LHCN-M2 (cell line): ENCODE measurements at places on chromosomes 7 and 10. TPM values are rescaled to one million over a fixed set of nuclear protein-coding genes. Genes with fewer than 3 reads are reported as not detected.

Gene NME8
- not detected in 2 replicates for total RNA-seq

Gene AGR2
- total RNA-seq, result not detected in 2 replicates

Gene AGAP5
- 1.0 and 2.5 TPM in 2 replicates for total RNA-seq

Gene ENKUR
- total RNA-seq, result not detected in 2 replicates

Gene DNAJC30
- 3.9 and 5.5 TPM in 2 replicates for total RNA-seq

Gene PRKAR2B
- 0.06 and 0.26 TPM in 2 replicates for total RNA-seq

Gene TES
- 1.0 and 3.1 TPM in 2 replicates for total RNA-seq

Gene FAM25C
- not detected in 2 replicates for total RNA-seq

Gene PTPRN2
- 0.11 TPM in 1 of 2 replicates, not detected in the other for total RNA-seq

Gene ITIH2
- total RNA-seq, result not detected in 2 replicates

Gene GRID1
- not detected in 2 replicates for total RNA-seq

Gene ADIRF
- 2.5 and 3.2 TPM in 2 replicates for total RNA-seq

Gene CRYGN
- not detected in 2 replicates for total RNA-seq

Gene SUN3
- not detected in 2 replicates for total RNA-seq

Gene RNF133
- total RNA-seq, result 0.13 TPM in 1 of 2 replicates, not detected in the other

Gene SCRN1
- total RNA-seq, result 149 and 157 TPM in 2 replicates

Gene RTKN2
- total RNA-seq, result 6.9 and 8.6 TPM in 2 replicates

Gene CPXM2
- not detected in 2 replicates for total RNA-seq

Gene WEE2
- not detected in 2 replicates for total RNA-seq

Gene AKR1C4
- not detected in 2 replicates for total RNA-seq

Gene MAT1A
- not detected in 2 replicates for total RNA-seq

Gene TMEM229A
- total RNA-seq, result not detected in 2 replicates

Gene IDI2
- total RNA-seq, result not detected in 2 replicates

Gene MMD2
- total RNA-seq, result not detected in 2 replicates

Gene CFAP58
- 1.4 TPM in 2 replicates for total RNA-seq

Gene C10orf62
- 0.11 TPM in 1 of 2 replicates, not detected in the other for total RNA-seq

Gene MALRD1
- total RNA-seq, result not detected in 2 replicates

Gene SFTPA1
- total RNA-seq, result not detected in 2 replicates

Gene TUBAL3
- not detected in 2 replicates for total RNA-seq

Gene CCDC172
- total RNA-seq, result not detected in 2 replicates

Gene PCLO
- 0.19 and 0.57 TPM in 2 replicates for total RNA-seq

Gene CPED1
- total RNA-seq, result 71.4 and 75.8 TPM in 2 replicates

Gene SLC13A1
- total RNA-seq, result not detected in 2 replicates

Gene NODAL
- total RNA-seq, result not detected in 2 replicates

Gene ZNF800
- total RNA-seq, result 28.3 and 30.7 TPM in 2 replicates

Gene POLR2J2
- total RNA-seq, result 0.86 and 2.4 TPM in 2 replicates

Gene NKX2-3
- total RNA-seq, result 0.19 TPM in 1 of 2 replicates, not detected in the other

Gene CCNJ
- 2.1 and 5.0 TPM in 2 replicates for total RNA-seq

Gene FKBP6
- not detected in 2 replicates for total RNA-seq

Gene CCDC3
- 3.2 and 4.0 TPM in 2 replicates for total RNA-seq

Gene MRPS17
- total RNA-seq, result 18.4 and 19.3 TPM in 2 replicates

Gene LMOD2
- not detected in 2 replicates for total RNA-seq

Gene FAM180A
- total RNA-seq, result 3.7 and 4.1 TPM in 2 replicates

Gene FIGNL1
- total RNA-seq, result 59.4 and 62.5 TPM in 2 replicates

Gene MYOZ1
- total RNA-seq, result not detected in 2 replicates

Gene RASSF4
- 16.9 and 29.5 TPM in 2 replicates for total RNA-seq

Gene OLAH
- 0.69 and 2.6 TPM in 2 replicates for total RNA-seq

Gene VSTM4
- total RNA-seq, result 0.23 and 0.64 TPM in 2 replicates

Gene SYT15
- under 0.01 TPM in 1 of 2 replicates, not detected in the other for total RNA-seq

Gene C7orf33
- not detected in 2 replicates for total RNA-seq

Gene SLF2
- total RNA-seq, result 66.2 and 120 TPM in 2 replicates

Gene FASTK
- 141 and 146 TPM in 2 replicates for total RNA-seq

Gene SFRP4
- 0.32 and 0.46 TPM in 2 replicates for total RNA-seq
